ENCODE measurements at places on chromosomes 13 and 19.
A peak's percentile ranks its signal among the peaks of the same experiment; 100 is the strongest.

DNA sequence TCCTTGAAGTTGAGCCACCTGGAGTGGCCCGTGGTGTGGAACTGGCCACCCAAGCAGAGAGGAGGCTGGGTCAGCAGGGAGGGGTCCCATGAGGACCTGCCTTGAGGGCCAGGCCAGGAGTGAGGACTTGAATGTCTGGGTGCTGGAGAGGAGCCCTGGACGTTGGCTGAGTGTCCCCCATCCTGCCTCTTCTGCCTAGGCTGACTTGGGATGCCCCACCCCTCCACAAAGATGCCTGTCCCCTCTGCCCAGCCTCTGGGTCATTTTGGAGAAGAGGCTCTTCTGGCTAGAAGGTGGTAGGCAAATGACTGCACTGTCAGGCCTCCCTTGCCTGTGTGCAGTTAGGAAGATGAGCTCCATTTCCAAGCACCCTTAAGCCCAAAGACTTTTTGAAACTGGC is 1.7 kb downstream of the SSBP4 start:
- H3K36me3 ChIP-seq = no peaks in the 10 kb centered on the region
- DNase-seq = no peak
- peaks cover 5% of the 10 kb centered on the region for H3K27me3 ChIP-seq
- no peak overlapping the region for H3K4me3 ChIP-seq
- peaks cover 35% of the 10 kb centered on the region for H3K4me1 ChIP-seq
- H3K27ac ChIP-seq = no peak overlapping the region

GRCh38 chr13:25377244-25377962 is 5.6 kb downstream of the ATP8A2 start:
- peaks cover 12% of the 10 kb centered on the region for H3K4me1 ChIP-seq
- no peak for DNase-seq
- no peak overlapping the region for H3K27ac ChIP-seq

DNA sequence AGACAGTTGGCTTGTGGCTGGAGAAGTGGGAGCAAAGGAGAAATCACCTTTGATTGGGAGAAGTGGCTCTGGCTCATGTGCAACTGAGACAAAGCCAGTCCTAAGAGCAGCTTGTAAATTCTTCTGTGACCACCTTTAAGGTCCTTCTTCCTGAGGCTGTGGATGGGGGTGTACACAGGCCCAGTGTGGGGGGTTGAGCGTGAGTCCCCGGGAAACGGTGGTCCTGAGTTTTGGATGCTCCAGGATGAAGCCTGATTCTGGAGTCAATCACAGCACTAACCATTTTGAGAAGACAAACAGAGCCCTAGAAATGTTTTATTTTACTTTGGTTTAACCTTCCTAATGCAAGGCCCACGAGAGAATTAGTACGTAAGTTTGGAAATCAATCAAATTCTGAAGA is 3.9 kb upstream of the CEBPA start:
- no peak for DNase-seq
- H3K27ac ChIP-seq = no peak overlapping the region
- peaks cover 29% of the 10 kb centered on the region for H3K27me3 ChIP-seq
- no peaks in the 10 kb centered on the region for H3K36me3 ChIP-seq
- H3K4me1 ChIP-seq = peaks cover 3% of the 10 kb centered on the region
- no peak overlapping the region for H3K4me3 ChIP-seq

DNA sequence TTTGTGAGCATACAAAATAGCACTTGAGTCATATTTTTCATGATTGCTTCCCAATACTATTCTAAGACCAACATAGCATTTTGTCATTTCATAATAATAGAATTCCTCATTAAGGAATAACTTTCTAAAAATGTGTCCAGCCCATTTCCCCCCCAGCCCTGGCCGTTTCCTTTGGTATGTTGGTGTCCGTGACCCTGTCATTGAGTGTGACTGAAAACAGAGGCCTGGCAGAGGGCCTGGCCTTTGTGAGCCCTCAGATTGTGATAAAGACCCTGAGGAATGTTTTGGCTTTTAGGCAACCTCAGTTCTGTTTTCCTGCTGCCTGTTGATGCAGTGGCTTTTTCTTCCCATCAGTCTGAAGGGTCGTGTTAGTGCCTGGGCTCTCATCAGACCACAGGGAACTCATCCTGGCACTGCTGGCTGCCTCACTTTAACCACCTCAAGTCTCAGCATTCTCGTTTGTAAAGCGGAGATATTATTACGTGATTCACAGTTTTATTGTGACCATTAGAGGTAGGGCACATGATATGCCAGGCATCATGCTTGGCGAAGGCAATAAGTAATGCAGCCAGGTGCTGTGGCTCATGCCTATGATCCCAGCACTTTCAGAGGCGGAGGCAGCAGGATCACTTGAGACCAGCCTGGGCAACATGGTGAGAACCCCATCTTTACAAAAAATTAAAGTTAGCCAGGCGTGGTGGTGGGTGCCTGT is 13.8 kb downstream of the SPINT2 start:
- H3K27me3 ChIP-seq = no peaks in the 10 kb centered on the region
- H3K27ac ChIP-seq = no peak overlapping the region
- DNase-seq = no peak
- no peaks in the 10 kb centered on the region for H3K4me1 ChIP-seq
- H3K36me3 ChIP-seq = 0 out of 2 replicates have a peak, but pooled peaks cover 4% of the 10 kb centered on the region

DNA sequence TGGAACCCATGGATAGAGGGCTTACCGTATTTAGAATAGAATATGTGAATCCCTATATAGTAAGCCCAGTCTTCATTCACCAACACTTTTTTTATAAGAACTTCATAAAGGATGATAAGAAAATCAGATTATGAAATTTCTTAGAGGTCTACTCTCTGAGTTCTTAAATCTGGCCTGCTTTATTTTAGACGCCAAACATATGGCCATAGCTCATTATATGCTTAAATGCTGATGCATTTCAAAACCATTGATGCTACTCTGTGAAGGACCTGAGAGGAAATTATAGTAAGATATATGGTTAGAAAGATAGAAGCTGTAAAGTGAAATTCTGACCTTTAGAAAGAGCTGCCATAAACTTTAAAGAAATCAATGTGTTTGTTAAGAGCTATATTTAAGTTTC is 38.3 kb downstream of the GPC6 start:
- no peak overlapping the region for H3K4me3 ChIP-seq
- H3K27ac ChIP-seq = no peak overlapping the region
- no peaks in the 10 kb centered on the region for H3K36me3 ChIP-seq
- H3K27me3 ChIP-seq = no peaks in the 10 kb centered on the region

DNA sequence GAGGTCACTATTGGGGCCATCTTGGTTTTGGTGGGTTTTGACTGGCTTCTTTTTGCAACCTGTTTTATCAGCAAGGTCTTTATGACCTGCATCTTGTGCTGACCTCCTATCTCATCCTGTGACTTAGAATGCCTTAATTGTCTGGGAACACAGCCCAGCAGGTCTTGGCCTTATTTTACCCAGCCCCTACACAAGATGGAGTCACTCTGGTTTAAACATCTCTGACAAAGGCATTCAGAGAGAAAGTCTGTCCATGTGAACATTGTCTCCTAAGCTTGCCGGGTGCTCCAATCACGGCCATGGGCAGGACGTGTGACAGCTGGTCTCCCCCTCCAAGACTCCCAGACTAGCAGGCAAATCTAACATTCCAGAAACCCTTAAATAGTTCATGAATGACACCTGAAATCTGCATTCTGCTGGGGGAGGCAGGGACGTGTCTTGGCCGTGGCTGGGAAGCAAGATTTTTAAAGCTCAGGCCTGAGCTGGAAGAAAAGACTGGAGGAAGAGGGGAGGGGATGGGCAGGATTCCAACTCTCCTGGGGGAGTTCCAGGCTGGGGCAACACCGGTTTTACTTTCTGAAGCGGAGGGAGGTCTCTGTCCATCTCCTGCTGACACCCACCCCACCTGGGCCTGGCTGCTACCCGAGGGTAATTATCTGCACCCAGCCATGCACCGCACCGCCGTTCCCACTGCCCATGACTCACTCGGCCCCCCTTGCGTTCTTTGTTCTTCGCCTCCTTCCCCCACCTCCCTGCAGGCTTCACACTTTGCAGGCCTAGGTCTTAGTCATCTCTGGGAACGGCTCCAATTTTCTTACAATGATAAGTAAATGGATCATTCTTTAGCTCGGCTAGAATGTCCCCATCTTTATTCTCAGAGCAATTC is 11.6 kb upstream of the OR1M1 start:
- peak overlapping the region; percentile 63 for H3K27ac ChIP-seq
- no peaks in the 10 kb centered on the region for H3K36me3 ChIP-seq
- H3K4me3 ChIP-seq = no peak overlapping the region
- peaks cover 11% of the 10 kb centered on the region for H3K4me1 ChIP-seq
- DNase-seq = peak; percentile 71

DNA sequence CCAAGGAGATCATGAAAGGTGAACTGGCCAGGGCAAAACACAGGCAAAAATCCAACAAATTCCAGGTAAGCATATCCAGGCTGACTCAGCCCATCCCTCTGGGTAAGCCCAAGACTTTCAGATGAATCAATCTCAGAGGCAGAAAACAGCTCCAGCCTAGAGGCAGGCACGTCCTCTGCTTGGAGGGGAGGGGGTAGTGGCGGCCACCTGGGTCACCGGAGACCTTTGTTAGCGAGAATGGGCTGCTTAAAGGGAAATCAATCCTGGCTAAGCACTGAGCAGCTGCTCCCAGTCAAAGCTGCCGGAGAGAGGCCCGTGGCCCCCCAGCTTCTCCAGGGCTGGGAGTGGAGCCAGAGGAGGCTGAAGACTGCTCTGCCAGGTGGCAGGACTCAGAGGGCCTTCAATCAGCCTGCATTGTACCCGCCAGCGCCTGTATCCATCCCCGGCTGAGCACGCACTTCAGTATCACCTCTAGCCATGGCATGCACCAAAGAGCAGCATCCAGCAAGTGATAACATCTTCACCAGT is 48.2 kb downstream of the PIN1 start:
- H3K4me1 ChIP-seq = no peaks in the 10 kb centered on the region
- no peak overlapping the region for H3K4me3 ChIP-seq
- no peak for DNase-seq
- H3K27me3 ChIP-seq = no peaks in the 10 kb centered on the region
- no peak overlapping the region for H3K27ac ChIP-seq

- no peak overlapping the region for H3K27ac ChIP-seq
- DNase-seq = no peak
- H3K4me3 ChIP-seq = no peak overlapping the region
- H3K27me3 ChIP-seq = no peaks in the 10 kb centered on the region
Observed at GRCh38 chr13:91773591-91774227, 375.3 kb downstream of the GPC5 start.

DNA sequence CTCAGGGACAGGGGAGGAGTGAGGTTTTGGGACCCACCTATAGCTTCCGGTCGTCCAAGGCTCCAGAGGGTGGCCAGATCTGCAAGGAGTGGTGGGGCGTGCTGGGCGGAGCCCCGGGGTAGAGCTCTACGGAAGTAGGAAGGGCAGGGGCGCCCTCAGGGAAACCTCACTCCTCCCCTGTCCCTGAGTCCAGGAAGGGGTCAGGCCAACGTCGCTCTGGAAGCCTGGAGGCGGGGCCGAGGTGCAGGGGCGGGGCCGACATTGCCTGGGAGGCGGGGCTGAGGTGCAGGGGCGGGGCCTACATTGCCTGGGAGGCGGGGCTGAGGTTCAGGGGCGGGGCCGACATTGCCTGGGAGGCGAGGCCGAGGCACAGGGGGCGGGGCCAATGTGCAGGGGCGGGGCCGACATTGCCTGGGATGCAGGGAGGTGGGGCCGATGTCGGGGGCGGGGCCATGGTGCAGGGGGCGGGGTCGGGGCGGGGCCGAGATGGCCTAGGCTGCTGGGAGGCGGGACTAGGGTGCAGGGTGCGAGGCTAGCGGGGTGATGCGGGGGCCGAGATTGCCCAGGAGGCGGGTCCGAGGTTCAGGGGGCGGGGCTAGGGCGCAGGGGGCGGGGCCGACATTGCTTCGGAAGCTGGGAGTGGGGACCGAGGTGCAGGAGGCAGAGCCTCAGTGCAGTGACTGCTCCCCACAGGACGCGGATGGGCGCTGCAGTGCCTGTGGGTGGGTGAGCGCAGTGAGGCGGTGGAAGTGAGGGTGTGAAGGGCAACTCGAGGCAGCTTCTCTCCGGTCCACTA is 4.9 kb upstream of the PALM start:
- H3K36me3 ChIP-seq = no peaks in the 10 kb centered on the region
- H3K27me3 ChIP-seq = no peaks in the 10 kb centered on the region
- peaks cover 5% of the 10 kb centered on the region for H3K4me1 ChIP-seq
- H3K4me3 ChIP-seq = peak overlapping the region; percentile 32
- peak; percentile 100 for DNase-seq

DNA sequence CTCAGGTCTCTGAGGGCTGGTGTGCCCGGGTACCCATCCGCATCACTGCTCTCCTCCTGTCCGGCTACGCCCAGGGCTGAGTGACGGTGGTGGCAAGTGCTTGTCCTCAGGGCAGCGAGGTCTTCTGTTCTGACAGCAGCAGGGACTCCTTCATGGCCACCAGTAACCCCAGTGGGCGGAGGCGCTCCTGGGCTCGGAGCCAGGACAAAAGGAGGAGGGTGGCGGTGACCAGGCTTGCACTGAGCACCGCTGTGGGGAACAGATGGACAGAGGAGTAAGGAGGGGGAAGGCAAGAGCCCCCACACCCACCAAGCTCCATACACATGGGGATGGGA is 5.8 kb downstream of the CD320 start:
- H3K27ac ChIP-seq = no peak overlapping the region

GRCh38 chr13:28299916-28300315 is 161.6 kb downstream of the PAN3 start:
- H3K4me3 ChIP-seq = no peak overlapping the region
- no peak overlapping the region for H3K27ac ChIP-seq
- no peak for DNase-seq
